ENCODE measurements at places on chromosomes 2 and 18. TPM values are rescaled to one million over a fixed set of nuclear protein-coding genes. Genes with fewer than 3 reads are reported as not detected.

- DNase-seq, result no peak
Measured at GRCh38 chr2:53103679-53104078, 663.9 kb upstream of the CHAC2 start.

GRCh38 chr18:76518123-76518859 is 23.2 kb upstream of the ZNF516 start:
- DNase-seq, result no peak

DNA sequence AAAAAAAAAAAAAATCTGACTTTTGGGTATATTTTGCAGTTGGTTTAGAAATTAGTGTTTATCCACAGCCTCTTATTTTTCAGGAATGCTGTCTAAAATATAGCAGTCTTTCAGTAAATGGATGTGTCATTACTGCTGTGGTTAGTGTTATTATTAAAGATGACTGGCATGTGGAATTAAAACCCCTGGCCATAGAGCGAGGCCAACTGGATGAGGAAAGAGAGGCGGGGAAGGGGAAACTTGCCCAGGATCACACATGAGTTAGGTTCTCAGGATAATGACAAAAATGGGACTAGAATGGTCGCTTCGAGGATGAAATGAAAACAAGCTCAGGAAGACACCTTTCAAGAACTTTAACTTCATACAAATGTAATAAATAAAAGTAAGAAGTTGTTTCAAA is 57.4 kb upstream of the APCDD1 start:
- no peak for DNase-seq

GRCh38 chr2:161324876-161325275 is 16.7 kb downstream of the PSMD14 start:
- no peak for DNase-seq

- no peak for DNase-seq
Measured at GRCh38 chr2:108575132-108575966, 41.1 kb downstream of the LIMS1 start.

GRCh38 chr2:191638079-191638801 is 39.7 kb upstream of the NABP1 start:
- no peak for DNase-seq

DNA sequence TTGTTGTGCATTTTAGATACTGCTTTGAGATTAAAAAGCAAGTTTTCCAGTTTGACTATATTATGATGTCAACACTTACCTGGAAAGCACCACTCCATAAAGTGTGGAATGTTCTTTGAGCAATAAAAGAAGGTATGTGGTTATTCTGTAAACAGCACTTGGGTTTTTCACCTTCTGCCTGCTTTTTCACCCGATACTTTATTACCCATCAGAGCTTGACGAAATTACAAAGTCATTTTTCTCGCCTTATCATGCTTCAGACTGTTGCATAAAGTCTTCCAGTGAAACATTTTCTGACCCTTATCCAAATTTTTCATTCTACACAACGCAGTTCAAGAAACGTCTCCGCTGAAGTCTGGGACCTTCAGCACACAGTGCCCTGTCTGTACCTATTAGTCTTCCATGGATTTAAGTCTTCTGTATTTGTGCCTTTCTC is 25.2 kb downstream of the CAB39 start:
- DNase-seq, result no peak

CD28 gene
- total RNA-seq, result 4.0 TPM

TXNDC2 gene
- total RNA-seq, result not detected

FBLN7 gene
- total RNA-seq, result 0.43 TPM

TDRD15 gene
- total RNA-seq, result not detected

MC2R gene
- total RNA-seq, result not detected

CABYR gene
- not detected for total RNA-seq
